ENCODE measurements at places on chromosomes 6 and 20. TPM values are rescaled to one million over a fixed set of nuclear protein-coding genes. Genes with fewer than 3 reads are reported as not detected.

- no peak overlapping the region for H3K27ac ChIP-seq
- DNase-seq, result no peak
- H3K36me3 ChIP-seq, result no peaks in the 10 kb centered on the region
- H3K4me3 ChIP-seq, result no peak overlapping the region
Observed at GRCh38 chr6:16474772-16475493, 236.5 kb downstream of the GMPR start.

Gene MRAP2
- 1.9 TPM for total RNA-seq

GRCh38 chr20:35305682-35306556 lies 13.7 kb upstream of the FAM83C start:
- no peak overlapping the region for H3K27ac ChIP-seq
- H3K36me3 ChIP-seq, result no peaks in the 10 kb centered on the region
- H3K4me1 ChIP-seq, result peaks cover 3% of the 10 kb centered on the region

Gene GGTLC1
- not detected for total RNA-seq

Gene HSF2
- 72.4 TPM for total RNA-seq

DNA sequence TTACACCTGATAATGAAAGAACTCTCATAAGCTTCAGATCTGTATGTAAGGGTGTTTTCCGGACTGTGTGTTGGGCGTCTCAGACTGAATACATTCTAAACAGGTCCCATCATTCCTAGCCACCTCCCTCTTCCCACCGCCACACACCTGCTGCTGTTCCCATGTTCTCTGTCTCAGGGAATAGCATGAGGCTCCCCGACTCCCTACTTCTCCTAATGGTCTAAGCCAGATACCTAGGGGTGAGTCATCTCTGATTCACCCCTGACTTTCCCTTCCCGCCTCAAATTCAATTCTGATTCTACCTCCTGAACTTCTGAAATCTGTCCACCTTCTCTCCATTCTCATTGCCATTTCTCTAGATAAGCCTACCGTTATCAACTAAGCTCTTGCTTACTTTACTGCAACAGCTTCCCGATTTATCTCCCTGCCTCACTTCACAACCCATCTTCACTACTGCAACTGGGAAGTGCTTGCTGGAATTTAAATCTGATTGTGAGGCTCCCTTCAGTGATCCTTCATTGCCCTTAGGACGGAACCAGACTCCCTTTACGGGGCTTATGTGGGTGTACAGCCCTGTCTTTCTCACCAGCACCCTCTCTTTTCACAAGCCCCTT lies 1.6 kb downstream of the TMEM14A start:
- no peaks in the 10 kb centered on the region for H3K4me1 ChIP-seq
- no peaks in the 10 kb centered on the region for H3K27me3 ChIP-seq
- no peaks in the 10 kb centered on the region for H3K36me3 ChIP-seq
- H3K27ac ChIP-seq, result no peak overlapping the region
- no peak for DNase-seq

Data from uterus (tissue), 4 donors.